ENCODE measurements at places on chromosomes 16 and 17. TPM values are rescaled to one million over a fixed set of nuclear protein-coding genes. Genes with fewer than 3 reads are reported as not detected.
A peak's percentile ranks its signal among the peaks of the same experiment; 100 is the strongest.

DNA sequence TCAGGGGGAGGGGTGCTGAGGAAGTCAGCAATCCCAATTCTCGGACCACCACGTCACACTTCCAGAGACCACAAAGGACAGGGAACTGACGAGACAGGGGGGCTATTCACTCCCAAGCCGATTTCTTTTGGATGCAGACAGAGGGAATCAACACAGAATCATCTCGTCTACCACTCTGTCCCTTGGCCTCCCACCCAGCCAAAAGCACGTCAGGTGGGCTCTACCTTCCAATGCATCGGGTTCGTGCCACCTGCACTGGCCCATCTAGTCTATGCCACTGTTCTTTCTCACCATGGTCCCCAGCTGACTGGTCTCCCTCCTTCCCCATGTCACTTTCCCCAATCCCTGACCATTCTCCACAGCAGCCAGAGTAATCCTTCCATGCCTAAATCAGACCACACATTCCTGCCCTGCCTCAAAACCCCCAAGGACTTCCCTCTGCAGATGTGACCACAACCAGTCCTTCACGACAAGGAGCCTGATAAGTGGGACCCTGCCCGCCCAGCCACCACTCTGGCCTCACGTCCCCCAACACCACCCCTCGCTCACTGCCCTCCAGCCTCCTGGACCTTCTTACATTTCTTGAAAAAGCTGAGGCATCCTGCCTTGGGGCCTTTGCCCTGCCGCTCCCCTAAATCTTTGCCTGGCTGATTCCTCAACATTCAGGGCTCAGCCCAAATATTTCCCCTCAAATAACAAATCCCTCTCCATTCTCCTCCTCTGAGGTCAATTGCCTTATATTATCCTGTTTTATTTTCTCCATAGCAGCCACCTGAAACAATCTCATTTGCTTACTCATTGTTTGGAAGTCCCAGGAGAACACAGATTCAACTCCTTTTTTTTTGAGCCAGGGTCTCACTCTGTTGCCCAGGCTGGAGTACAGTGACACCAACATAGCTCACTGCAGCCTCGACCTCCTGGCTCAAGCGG, 70.4 kb downstream of the IL21R start:
- peak; percentile 30 for DNase-seq

DNA sequence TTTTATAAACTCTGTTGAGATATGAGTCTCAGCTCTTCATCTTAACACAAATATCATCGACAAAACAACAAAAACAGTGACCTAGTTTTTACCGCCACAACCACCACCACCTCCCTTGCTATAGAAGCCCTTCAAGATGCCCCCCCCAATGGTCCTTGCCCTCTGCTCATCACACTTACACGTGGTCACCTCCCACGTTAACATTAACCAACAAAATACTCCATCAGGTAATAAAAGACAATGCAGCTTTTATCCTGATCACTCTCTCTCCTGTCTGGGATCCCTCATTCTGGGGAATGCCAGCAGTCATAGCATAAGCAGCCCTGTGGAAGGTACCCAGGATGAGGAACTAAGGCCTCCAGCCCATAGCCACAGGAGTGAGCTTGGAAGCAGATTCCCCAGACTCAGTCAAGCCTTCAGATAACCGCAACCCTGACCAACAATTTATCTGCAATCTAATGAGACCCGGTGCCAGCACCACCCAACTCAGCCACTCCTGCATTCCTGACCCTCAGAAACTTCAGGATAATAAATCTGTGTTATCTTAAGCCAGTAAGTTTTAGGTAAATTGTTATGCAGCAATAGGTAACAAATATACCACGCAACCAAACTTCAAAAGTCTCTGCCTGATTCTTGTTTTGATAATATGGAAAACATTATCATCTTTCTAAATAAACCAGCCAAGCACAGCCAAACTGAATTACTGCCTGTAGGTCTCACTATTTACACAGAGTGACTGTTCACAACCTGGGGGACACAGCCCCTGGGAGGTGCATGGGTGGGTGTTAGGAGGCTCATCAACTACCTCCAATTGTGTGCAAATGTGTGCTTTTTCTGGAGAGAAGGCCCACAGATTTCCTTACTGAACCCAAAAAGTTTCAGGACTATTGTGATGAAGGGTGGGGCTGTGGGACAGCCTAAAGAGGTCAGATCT, 6.1 kb downstream of the PECAM1 start:
- no peak for DNase-seq

DNA sequence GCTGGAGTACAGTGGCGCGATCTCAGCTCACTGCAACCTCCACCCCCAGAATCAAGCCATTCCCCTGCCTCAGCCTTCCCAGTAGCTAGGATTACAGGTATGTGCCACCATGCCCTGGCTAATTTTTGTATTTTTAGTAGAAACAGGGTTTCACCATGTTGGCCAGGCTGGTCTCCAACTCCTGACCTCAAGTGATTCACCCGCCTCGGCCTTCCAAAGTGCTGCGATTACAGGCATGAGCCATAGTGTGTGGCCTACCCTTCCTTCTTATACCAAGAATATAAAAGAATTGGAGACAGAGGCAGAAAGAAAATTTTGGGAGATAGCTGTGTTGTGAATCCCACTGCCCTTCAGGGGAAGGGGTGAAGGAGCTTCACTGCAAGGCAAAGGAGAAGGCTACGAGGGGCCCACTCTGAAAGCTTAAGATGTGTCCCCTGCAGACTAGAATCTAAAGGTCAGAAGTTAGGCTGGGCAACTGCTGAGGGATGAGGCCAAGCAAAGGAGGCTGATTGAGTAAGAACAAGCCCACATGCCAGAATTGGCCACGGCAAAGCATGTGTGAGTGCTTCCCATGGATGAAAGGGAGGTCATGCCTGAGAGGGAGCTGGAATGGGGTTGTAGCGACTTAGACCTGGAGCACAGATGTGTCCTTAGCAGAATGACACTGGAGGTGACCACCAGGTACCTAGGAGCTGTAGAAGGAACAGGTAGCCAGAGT, 8.4 kb upstream of the CRYBA1 start:
- DNase-seq, result peak; percentile 20

DNA sequence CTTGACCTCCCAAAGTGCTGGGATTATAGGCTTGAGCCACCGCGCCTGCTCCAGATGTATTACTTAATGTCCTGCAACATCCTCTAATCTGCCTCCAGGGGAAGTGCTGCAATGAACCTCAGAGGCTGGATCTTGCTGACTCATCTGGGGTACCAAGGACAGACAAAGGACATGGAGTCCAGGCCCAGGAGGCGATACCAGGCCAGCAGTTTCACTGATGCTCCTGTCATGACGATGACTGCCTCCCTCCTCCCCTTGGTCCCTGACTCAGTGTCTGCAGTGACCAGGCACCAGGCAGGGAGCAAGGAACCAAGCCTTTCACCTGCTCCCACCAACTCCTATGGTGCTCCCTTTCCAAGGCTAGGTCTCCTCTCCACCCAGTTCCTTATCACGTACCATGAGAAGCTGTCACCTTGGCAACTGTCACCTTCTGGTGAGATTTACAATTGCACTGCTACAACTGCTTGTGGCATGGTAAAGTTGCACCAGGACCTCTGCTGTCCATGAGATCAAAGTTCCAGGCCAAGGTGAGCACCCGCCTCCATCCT, 21.6 kb upstream of the PHOSPHO1 start:
- no peak for DNase-seq

- DNase-seq, result no peak
These were observed 6.6 kb upstream of the PITPNA start for GRCh38 chr17:1568950-1569810.

- peak; percentile 16 for DNase-seq
These were observed 17.3 kb upstream of the SNN start for GRCh38 chr16:11650641-11651591.

DNA sequence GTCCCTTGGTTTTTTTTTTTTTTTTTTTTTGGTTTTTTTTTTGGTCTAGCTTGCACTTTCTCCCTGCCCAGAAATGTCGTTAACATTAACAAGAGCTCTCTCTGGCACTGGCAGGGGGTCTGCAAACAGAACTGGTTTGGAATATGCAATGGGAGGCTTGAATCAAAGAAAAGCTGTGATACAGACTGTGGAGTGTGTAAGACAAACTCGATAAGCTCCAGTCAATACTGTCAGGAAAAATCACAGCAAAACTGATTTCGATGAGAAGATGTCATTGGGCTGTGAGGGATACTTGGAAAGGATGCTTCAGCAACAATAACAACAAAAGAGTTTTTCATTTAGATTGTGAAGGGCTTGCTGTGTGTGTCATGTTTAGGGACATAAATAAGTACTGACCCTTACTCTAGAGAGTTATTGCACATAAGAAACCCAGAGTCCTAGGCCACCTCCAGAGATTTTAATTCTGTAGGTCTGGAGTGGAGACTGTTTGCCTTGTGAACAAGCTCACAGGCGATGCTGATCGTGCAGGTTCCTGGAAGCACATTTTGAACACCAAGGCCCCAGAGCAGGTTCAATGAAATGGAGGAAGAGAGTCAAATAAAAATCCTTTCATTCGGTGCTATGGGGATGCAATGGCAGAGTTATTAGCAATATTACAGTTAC, 470.7 kb upstream of the RBFOX1 start:
- DNase-seq, result no peak

DNA sequence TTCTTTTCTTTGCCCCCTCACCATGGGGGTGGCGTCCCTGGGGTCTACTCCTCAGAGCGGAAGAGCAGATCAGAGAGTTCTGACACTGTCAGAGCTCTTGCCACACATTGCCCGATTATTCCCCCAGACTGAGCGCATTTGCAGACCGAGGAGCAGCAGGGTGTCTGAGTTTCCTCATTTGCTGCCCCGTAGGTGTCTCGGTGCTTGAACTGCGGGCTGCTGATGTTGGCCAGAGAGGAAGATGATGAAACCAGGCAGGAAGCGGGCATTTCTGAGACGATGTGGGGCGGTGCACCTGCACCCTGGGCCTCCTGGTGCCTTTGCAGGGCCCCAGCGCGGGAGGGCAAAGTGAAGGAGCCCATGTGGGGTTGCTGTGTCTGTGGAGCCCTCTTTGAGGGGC, 55.2 kb downstream of the ARSG start:
- DNase-seq, result no peak

DNA sequence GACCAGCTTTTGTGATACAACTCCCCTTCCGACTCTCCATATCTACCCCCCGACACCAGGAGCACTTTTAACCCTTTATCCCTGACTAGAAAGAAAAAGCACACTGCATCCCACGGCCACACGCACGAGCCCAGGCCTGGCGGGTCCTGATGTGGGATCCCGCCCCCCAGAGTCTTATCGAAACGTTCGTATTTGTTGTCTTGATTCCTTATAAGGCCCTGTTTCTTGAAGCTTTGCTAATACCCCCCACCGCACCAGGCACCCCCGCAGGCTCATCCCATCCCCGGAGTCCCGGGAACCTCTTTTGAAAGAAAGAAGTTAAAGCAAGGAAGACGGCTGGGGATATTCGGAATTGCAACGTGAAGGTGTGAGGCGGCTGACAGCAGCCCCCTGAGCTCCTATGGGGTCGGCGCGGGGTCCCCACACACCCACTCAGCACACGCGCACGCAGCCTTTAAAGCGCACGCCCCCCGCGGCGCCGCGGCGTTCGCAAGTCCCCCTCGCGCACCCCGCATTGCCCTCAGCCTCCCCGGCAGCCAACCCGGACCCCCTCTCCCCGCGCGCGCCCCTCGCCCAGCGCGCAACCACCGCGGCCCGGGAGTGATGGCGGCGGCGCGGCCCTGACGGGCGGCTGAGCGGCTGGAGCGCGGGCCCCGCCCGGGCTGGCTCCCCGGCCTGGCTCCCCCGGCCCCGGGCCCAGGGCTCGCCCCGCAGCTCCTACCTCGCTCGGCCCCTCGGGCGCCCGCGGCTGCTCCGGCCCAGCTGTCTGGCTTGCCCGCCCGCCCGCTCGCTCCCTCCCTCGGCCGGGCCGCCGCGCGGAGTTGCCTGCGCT, 448 bp downstream of the STAT5B start:
- DNase-seq, result no peak

GRCh38 chr17:57916925-57917858, 38.0 kb downstream of the CUEDC1 start:
- no peak for DNase-seq

- DNase-seq, result no peak
These were observed 89.9 kb downstream of the C16orf78 start for GRCh38 chr16:49463529-49463928.

DNA sequence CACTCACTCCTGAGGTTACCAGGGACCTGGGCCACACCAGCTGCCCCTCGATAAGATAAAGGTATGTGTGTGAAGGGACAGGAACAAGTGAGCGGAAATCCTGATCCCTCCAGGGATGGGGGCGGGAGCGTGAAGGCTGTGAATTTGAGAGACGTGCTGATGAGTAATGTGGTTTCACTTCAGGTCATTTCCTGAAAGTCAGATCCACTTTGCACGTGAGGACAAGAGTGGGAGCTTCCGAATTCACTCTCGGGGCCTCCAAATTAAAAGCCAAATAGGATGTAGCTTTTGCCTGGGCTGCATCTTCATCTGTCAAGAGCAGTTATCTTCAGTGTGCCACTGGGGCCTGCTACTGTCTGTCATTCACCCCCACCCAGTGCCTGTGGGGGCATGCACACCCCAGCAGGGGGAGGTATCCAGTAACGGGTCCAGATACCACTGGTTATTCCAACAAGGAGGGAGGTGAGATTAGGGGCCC, 87.4 kb upstream of the LHX1 start:
- no peak for DNase-seq

- DNase-seq, result no peak
These were observed 102.7 kb downstream of the UTP18 start for GRCh38 chr17:51362811-51363585.

- DNase-seq, result peak; percentile 70
These were observed 599 bp downstream of the MRC2 start for GRCh38 chr17:62627904-62628633.

DNA sequence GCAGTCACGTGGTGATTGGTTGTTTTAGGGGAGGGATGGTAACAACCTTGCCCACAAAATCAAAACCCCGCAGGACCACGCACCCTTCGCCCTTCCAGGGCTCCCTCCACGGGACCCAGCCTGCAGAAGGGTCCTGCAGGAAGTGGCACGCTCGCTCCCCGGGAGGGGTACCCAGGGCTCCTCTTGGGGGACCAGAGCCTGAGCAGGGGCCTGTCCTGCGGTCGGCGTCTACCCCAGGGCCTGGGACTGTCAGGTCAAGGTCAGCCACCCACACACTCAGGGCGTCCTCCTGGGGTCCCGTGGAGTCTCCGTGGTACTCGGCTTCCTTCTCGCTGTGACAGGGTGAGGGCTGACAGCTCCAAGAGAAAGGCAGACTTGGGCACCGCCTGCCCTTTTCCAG, 33.9 kb downstream of the ZNF469 start:
- DNase-seq, result no peak

The KIF2B gene
- not detected for polyA plus RNA-seq

The KRTAP3-1 gene
- polyA plus RNA-seq, result not detected

The SERPINF2 gene
- 1.1 TPM for polyA plus RNA-seq

The FAM83G gene
- 18.7 TPM for polyA plus RNA-seq

The FBXW10B gene
- polyA plus RNA-seq, result 0.70 TPM

The FOXJ1 gene
- not detected for polyA plus RNA-seq

The TRIM47 gene
- 19.2 TPM for polyA plus RNA-seq

The RTN4RL1 gene
- 5.4 TPM for polyA plus RNA-seq

The ZNF205 gene
- 10.9 TPM for polyA plus RNA-seq

Data from right cardiac atrium (tissue), 5 donors.